Activated CD8-positive, alpha-beta memory T cell treated with anti-CD3 and anti-CD28 coated beads for 4 hours (primary cell): ENCODE measurements at places on chromosomes 2 and 18.

- no peak for DNase-seq
Measured at GRCh38 chr2:239253701-239254436, 147.0 kb downstream of the HDAC4 start.

GRCh38 chr2:14303366-14304115 is 329.0 kb upstream of the LRATD1 start:
- no peak for DNase-seq

DNA sequence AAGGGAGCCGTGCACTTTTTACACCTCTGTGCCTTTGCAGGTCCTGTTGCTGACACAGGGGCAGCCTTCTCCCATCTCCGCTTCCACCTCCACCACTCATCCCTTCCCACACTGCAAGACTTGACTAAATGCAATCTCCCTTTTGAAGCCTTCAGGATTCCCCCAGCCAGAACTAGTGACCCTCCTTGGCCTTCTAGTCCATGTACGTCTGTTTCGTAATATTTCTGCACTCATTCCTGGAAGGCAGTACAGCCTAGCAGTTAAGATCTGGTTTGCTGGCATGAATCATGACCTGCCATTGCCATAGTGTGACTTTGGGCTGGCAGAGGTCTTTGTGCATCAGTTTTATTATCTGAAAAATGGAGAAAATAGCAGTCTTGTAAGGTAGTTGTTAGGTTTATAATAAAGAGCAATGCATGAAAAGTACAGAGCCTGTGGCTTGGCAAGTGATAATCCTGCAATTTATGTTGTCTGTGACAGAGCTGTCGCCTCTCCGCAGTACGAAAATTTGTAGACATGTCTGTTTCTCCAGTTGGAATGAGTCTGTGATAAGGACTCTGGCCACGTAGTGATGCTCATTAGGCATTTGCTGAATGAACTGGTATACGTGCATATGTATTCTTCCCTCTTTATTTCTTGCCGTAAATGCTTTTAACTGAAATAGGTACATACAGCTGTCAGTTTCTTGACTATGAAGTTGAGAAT is 36.7 kb downstream of the NCK2 start:
- DNase-seq: no peak

DNA sequence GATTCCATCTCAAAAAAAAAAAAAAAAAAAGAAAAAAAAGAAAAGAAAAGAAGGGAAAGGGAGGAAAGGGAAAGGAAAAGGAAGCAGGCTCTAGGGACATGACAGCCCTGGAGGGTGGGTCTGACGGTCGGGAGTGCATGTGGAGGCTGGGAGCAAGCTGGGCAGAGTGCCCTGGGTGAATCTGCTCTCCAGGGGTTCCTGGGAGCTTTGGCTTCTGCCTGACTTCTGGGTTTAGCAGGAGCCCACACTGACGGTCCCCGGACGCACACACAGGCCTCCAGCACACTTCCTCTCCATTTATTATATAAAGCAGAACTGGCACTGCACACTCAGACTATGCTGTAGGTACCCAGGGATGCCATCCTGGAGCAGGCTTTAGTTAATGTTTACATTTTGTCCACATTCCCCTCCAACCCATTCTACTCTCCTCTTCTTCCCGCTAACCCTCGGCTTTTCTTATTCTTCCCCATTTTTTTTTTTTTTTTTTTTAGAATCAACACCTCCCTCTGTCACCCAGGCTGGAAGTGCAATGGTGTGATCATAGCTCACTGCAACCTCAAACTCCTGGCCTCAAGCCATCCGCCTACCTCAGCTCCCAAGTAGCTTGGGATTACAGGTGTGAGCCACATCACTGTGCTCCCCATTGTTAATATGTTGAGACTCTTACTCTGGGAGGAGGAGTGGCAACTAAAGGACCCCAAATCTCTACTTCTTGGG is 151.1 kb upstream of the SLC1A4 start:
- no peak for DNase-seq

DNA sequence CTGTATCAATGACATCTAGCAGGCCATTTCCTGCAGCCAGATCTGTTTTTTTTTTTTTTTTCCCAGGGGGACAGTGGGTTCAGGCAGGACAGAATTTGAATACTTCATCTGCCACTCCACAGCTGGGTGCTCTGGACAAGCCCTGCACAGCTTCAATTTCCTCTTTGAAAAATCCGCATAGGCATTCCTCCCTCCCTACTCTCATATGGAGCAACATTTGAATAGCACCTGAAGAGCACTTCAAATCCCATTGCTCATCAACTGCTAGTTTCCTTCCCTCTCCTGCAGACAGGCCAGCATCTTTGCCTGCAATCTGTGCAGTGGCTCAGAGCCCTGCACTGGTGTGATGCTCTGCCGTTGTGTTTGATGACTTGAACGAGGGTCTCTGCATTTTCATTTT is 326.3 kb downstream of the TSN start:
- no peak for DNase-seq

- no peak for DNase-seq
Measured at GRCh38 chr2:215548714-215549113, 112.8 kb upstream of the FN1 start.

DNA sequence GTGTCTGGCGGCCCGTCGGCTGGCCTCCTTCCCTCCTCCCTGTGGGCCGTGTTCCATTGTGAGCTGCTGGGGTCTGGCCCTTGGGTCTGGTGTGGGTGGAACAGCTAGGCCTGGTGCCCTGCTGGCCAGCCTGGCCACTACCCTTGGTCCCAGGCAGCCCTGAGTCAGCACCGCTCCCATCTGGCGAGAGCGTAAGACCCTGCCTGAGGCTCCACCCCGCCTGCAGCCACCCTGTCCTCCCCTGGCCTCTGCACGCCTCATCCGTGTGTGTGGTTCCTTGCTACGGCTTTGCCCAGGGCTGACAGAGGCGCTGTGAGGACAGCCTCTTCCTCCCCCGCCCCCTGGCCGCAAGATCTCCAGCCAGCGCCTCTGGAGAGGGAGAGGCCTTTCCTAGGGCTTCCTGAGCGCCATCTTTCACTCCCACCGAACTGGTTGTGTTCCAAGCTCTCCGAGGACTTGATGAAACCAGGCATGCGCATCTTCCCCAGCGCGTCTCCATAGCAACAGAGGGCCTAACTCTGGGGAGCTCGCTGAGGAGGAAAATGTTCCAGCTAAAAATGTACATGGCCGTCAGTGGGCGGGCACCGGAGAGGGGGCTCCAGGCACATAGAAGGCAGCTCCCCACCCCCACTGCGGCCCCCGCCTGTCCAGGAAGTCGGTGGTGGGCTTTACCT is 83.0 kb downstream of the STPG4 start:
- no peak for DNase-seq

- DNase-seq: no peak
Measured at GRCh38 chr2:239445771-239446524, 45.1 kb upstream of the HDAC4 start.

DNA sequence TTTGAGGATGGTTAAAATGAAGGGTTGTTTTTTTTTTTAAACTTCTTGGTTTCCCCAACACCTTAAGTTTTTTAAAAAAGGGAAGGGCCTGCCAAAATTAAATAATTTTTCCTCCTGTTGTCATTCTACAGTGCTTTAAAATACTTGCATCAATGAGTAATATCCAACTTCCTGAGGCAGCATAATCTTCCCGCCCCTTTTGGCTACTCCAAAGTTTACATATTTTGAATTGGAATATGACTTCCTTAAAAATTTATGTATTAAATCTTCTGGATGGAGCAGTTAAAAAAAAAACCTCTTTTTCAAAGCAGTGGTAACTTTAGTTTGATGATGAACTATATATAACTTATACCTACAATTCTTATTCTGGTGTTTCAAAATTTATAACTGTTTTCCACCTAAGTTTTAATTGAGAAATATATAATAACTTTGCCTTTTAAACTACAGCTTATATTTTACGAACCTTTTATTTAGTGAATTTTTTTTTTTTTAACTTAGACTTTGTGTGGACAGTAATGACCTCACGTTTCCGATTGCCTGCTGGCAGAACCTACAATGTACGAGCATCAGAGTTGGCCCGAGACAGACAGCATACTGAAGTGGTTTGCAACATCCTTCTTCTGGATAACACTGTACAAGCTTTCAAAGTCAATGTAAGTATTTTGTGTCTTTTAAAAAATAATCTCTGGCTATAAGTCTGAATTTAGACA is 49.8 kb downstream of the PTPN4 start:
- no peak for DNase-seq

DNA sequence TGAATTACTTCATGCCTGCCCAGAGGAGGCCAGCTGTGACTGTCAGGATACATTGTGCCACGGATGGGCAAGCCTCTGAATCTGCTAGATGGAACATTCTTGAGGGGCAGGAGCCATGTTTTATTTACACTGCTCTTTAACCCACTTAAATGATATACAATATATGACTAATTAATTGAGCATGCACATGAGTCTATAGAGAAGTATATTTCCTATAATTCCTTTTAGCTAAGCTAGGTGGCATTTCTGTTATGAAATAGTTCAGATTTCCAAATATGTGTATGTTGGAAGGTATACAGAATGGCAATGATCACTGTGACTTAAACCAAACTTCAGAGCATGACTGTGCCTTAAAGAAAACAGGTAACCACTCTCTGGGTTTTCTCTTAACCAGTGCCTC is 131.7 kb downstream of the RAB3GAP1 start:
- DNase-seq: no peak

GRCh38 chr2:134454931-134455330 is 201.1 kb downstream of the MGAT5 start:
- DNase-seq: no peak
